Body of pancreas (tissue), 4 donors: ENCODE measurements at places on chromosomes 1 and 21.
A peak's percentile ranks its signal among the peaks of the same experiment; 100 is the strongest.

DNA sequence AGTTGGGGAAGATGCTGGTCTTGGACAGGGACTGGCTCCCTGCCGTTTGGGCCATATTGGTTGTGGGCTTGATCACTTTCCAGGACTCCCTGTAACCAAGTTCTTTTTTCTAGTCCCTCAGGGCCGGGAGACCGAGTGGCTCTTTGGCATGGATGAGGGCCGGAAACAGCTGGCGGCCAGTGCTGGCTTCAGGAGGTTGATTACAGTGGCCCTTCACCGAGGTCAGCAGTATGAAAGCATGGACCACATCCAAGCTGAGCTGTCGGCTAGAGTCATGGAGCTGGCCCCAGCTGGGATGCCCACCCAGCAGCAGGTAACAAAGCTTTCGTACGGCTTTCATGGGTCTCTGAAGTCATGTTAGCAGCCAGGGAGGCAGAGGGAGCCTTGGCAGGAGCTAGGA, 4.3 kb downstream of the METTL13 start:
- H3K36me3 ChIP-seq = no peaks in the 10 kb centered on the region
- DNase-seq = no peak
- H3K27ac ChIP-seq = no peak overlapping the region
- H3K4me3 ChIP-seq = no peak overlapping the region
- no peaks in the 10 kb centered on the region for H3K27me3 ChIP-seq

- H3K4me1 ChIP-seq = no peaks in the 10 kb centered on the region
- no peak overlapping the region for H3K4me3 ChIP-seq
- H3K27ac ChIP-seq = no peak overlapping the region
- no peaks in the 10 kb centered on the region for H3K27me3 ChIP-seq
- no peaks in the 10 kb centered on the region for H3K36me3 ChIP-seq
- no peak for DNase-seq
Measured at GRCh38 chr1:162740755-162741154, 49.7 kb upstream of the HSD17B7 start.

DNA sequence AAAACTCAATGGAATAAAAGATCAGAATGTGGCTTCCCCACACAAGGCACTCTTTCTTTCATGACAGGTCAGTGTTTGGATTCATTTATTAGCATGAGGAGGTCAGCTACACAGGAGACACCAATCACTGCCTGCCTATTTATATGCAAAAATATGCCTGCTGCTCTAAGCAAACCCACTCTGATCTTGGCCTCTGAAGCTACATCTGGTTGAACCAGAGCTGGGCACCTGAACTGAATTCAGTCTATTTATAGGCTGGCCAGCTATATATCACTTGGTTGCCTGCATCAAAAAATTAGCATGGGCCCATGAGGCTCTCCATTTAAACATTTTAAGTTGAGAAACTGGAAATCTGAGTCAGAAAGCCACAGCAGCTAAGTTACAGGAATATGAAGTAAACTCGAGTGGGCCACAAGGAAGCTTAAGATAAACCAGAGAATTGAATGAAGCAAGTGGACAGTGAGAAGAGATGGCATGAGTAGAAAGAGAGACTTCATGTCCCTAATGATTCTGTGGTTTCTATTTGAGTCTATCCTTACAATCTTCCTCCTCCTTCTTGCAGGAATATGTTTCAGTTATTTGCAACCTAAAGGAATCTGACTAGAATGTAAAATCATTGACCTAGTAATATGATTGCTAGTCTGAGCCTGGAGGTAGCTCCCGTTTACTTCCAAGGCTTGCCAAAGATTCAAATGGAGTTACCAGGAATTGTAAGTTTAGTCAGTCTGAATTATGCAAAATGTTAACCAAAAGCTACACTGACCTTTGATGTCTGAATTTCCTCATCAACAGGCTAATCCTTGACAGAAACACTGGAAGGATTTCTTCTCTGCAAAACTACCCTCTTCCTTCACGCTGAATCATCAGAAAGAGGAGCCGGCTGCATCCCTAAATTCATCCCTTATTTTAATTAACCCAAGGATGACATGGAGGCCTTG, 17.7 kb downstream of the DDAH1 start:
- H3K4me1 ChIP-seq = peaks cover 45% of the 10 kb centered on the region
- H3K4me3 ChIP-seq = no peak overlapping the region
- H3K36me3 ChIP-seq = no peaks in the 10 kb centered on the region
- H3K27me3 ChIP-seq = no peaks in the 10 kb centered on the region
- no peak overlapping the region for H3K27ac ChIP-seq

DNA sequence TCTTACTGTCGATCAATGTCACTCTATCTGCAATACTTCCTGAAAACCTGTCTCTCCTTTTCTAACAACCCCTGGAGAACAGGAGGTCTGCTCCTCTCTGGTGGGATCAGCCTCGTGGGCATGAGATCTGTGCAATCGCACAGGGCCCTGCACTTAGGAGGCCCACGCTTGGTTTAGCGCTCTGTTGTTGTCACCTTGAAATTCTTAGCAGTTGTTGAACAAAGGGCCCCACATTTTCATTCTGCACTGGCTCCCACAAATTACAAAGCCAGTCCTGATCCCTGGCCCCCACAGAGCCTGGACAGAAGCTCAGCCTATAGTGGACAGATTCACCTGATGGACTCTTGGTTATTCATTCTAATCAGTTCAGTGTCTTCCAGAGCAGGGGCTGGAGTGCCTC, 18.6 kb downstream of the SPOCD1 start:
- H3K4me3 ChIP-seq = no peak overlapping the region
- no peak for DNase-seq
- no peaks in the 10 kb centered on the region for H3K4me1 ChIP-seq
- H3K27me3 ChIP-seq = no peaks in the 10 kb centered on the region
- H3K36me3 ChIP-seq = no peaks in the 10 kb centered on the region
- H3K27ac ChIP-seq = no peak overlapping the region

DNA sequence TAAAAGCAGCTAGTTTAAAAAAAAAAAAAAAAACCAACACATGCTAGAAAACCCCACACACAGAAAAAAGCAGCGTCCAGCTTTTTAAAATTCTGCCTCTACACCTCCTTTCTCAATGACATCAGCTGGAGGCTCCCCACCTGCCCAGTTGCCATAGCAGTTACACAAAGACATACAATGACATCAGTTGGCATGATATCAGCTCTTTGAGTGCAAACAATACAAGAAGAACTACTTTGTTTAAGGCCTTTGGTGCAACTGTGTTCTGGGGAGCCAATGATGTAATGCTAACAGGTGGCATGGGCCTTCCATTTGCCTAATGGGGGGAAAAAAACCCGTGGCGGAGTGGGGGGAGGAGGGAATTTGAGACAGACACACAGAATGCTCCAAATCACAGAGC, 32.9 kb downstream of the DUSP10 start:
- H3K27ac ChIP-seq = peak overlapping the region; percentile 84
- DNase-seq = peak; percentile 88
- H3K36me3 ChIP-seq = peaks cover 9% of the 10 kb centered on the region

DNA sequence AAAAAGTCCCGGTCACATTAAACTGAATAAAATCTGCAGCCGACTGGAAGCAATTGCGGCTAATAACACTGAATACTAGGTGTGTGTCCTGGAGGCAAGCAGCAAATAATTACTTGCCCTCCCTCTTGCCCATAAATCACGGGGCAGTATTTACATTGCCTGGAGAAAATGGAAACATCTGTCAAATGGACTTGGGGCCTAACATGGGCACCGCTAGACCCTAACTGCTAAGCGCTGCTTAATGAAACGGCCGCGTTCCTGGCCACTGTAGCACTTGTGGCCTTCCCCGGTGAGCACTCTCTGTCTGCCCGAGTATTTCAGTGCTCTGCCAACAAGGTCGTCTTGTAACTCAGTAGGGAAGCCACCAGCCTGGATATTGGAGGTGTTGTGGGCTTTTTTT, 23.9 kb upstream of the KNCN start:
- no peaks in the 10 kb centered on the region for H3K27me3 ChIP-seq
- DNase-seq = no peak
- H3K36me3 ChIP-seq = no peaks in the 10 kb centered on the region

DNA sequence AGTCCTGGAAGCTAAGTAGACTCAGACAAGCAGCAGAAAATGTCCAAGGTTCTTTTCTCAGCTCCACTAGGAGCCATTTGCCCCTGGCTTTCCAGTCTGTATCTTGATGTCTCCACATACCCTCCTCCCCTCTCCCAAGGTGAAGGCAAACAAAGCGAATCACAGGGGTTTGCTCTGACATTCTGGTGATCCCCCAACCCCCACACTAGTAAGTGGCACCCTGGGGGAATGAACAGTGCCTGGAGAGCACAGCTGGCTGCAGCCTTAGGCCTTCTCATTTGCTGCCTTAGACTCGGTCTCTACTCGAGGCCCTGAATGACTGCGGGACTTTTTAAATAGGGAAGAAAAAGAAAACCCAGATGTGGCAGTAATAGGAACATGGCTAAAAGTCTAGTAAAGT, 15.3 kb downstream of the ERI3 start:
- no peaks in the 10 kb centered on the region for H3K36me3 ChIP-seq
- no peak overlapping the region for H3K27ac ChIP-seq
- no peak overlapping the region for H3K4me3 ChIP-seq
- no peaks in the 10 kb centered on the region for H3K27me3 ChIP-seq
- no peak for DNase-seq
- no peaks in the 10 kb centered on the region for H3K4me1 ChIP-seq

DNA sequence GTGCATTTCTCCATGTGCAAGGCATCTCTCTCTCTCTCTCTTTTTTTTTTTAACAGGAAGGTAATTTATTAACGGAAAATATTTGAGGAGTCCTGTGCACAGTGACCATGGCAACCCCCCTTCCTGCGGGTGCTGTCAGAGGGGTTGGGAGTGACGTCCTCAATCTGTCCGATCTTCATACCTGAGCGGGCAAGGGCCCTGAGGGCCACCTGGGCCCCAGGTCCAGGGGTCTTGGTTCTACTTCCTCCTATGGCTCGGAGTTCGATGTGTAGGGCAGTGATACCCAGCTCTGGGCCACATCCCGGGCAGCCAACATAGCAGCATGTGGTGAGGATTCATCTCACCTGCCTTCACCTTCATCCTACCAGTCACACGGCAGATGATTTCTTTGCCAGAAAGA, 11.0 kb downstream of the MAPKAPK2 start:
- H3K4me1 ChIP-seq = peaks cover 80% of the 10 kb centered on the region
- H3K27me3 ChIP-seq = no peaks in the 10 kb centered on the region
- no peak for DNase-seq
- no peak overlapping the region for H3K4me3 ChIP-seq
- no peaks in the 10 kb centered on the region for H3K36me3 ChIP-seq

GRCh38 chr1:235984041-235984825, 80.7 kb downstream of the NID1 start:
- H3K4me1 ChIP-seq = no peaks in the 10 kb centered on the region
- H3K27ac ChIP-seq = no peak overlapping the region
- H3K4me3 ChIP-seq = no peak overlapping the region
- DNase-seq = no peak
- H3K27me3 ChIP-seq = no peaks in the 10 kb centered on the region

- no peak overlapping the region for H3K4me3 ChIP-seq
- H3K27me3 ChIP-seq = no peaks in the 10 kb centered on the region
- H3K4me1 ChIP-seq = no peaks in the 10 kb centered on the region
- H3K36me3 ChIP-seq = no peaks in the 10 kb centered on the region
Measured at GRCh38 chr1:30173560-30173959, 549.8 kb downstream of the MATN1 start.

DNA sequence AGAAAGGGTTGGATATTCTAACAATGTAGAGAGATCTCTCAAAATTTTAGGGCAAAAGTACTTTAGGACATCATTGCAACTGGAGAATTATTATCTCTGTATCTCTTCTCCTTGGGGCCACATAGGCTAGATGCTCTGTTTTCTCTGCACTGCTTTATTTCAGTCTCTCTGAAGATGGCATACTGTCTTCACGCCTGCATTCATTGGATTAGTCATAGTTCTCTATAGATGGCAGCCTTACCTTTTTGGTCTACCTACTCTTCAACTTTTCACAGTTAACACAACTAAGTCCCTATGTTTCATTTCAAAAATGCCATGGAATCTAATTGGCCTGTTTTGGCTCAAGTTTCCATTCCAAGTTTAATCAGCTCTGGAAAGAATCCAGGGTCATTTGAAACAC, 1623.3 kb upstream of the B3GALT2 start:
- H3K4me1 ChIP-seq = no peaks in the 10 kb centered on the region
- DNase-seq = no peak
- no peaks in the 10 kb centered on the region for H3K36me3 ChIP-seq
- no peak overlapping the region for H3K4me3 ChIP-seq
- H3K27me3 ChIP-seq = no peaks in the 10 kb centered on the region

GRCh38 chr1:112618721-112619517, at the start of gene ST7L:
TSS of gene ST7L (minus strand) at chr1:112619141. CDS start at chr1:112619113, 28 bp downstream.
- peaks cover 30% of the 10 kb centered on the region for H3K4me1 ChIP-seq
- peak; percentile 72 for DNase-seq
- H3K27me3 ChIP-seq = no peaks in the 10 kb centered on the region
- H3K27ac ChIP-seq = peak within 1 kb of the TSS; percentile 98
- peak within 1 kb of the TSS; percentile 59 for H3K4me3 ChIP-seq

DNA sequence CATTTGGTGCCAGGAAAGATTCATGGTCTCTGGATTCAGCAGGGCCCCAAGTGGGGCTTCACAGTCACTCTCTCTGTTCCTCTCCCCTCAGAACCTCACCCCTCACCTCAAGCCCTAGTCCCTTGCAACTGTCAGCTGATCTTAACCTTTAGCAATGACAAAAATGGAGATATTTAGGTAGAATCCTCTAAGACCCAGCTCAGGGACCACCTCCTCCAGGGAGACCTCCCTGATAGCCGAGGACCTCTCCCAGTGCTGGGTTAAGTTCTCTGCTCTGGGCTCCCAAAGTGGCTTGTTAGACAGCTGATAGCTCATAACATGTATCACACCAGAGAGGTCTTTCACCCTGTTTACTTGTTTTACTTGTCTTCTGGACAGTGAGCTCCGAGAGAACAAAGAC, 257.6 kb upstream of the KIAA0040 start:
- H3K36me3 ChIP-seq = no peaks in the 10 kb centered on the region
- DNase-seq = no peak
- H3K27me3 ChIP-seq = no peaks in the 10 kb centered on the region
- no peak overlapping the region for H3K4me3 ChIP-seq
- H3K4me1 ChIP-seq = no peaks in the 10 kb centered on the region

DNA sequence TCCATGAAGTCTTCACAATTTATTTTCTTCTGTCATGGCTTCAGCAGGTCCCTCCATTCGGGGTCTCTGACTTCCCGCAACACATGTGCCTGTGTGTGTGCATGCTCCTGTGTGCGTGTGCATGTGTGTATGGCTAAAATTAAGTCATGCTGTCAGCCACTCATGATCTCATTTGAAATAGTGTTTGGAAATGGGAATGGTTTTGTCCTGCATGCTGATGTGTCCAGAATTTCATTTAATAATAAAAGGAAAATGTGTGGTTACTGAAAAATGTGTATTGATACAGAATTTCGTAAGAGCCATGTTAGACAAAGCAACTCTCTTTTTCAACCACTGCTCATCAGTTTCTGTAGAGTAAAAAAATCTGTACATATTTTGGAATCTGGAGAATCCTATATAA, 123.8 kb upstream of the PRDX6 start:
- DNase-seq = no peak
- H3K4me1 ChIP-seq = no peaks in the 10 kb centered on the region
- H3K27me3 ChIP-seq = no peaks in the 10 kb centered on the region
- H3K36me3 ChIP-seq = no peaks in the 10 kb centered on the region
- no peak overlapping the region for H3K27ac ChIP-seq
